Fibroblast of lung (primary cell): ENCODE measurements at places on chromosomes 6 and 20.

DNA sequence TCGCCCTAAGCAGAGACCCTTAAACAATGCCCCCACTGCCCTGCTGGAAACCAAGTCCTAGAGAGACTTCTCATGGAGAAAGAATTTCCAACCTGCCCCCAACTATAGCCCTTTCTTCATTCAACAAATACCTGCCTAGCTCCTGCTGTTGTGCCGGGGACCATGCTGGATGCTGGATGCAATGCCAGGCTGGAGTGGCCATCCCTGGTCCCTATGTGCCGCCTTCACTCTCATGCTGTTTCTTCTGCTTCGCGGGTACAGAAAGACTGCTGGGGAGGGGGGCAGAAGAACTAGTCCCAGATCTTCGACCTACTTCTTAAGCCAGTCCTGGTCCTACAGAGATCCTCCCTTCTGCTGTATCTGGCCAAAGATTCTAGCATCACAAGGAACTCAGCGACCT, 3.4 kb downstream of the MDGA1 start:
- DNase-seq, result no peak

- DNase-seq, result no peak
Measured at GRCh38 chr6:125806813-125807212, 16.1 kb downstream of the NCOA7 start.

DNA sequence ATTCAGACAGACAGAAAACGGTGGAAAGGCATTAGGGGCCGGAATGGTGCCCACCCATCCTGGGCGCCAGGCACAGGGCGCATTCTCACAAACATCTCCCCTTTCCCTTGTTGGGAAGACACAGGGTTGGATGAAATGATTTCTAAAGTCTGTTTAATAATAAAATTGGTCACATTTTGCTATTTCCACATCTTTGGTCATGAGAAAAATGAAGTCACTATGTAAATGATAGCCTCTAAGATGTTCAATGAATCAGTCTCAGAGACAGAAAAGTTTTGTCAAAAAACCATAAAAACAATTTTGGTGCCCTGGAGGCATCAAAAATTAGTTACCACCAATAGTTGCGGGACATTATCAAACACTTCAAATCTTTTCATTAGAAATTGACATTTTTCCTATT, 40.7 kb downstream of the PRR18 start:
- DNase-seq, result no peak

GRCh38 chr6:164048840-164049516, 634.5 kb downstream of the QKI start:
- peak; percentile 59 for DNase-seq

GRCh38 chr6:44463728-44464450, 76.4 kb downstream of the CDC5L start:
- DNase-seq, result no peak

- DNase-seq, result no peak
Measured at GRCh38 chr20:41426086-41426830, 59.6 kb upstream of the EMILIN3 start.

DNA sequence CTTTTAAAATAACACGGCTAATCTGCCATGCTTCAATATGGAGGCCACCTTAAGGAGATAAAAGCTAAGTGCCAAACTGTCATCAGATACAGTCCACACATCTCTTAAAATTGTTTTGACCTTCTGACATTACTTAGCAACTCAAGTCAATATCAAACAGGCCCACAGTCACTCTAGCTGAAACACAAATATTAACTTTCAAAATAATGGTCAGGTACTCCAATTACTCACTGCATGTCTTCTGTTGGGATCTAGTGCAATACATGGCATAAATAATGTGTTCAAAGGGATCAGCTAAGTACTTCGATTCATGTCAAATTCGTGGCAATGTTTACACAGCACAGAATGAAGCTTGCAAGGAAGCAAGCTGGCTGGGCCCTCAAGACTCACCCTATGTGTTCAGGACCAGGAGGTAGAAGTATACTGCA, 133.9 kb upstream of the BEND6 start:
- DNase-seq, result no peak

GRCh38 chr6:136655239-136656014, 105.2 kb upstream of the MAP7 start:
- no peak for DNase-seq

- no peak for DNase-seq
Measured at GRCh38 chr6:73108949-73109348, 116.3 kb downstream of the KHDC1L start.

DNA sequence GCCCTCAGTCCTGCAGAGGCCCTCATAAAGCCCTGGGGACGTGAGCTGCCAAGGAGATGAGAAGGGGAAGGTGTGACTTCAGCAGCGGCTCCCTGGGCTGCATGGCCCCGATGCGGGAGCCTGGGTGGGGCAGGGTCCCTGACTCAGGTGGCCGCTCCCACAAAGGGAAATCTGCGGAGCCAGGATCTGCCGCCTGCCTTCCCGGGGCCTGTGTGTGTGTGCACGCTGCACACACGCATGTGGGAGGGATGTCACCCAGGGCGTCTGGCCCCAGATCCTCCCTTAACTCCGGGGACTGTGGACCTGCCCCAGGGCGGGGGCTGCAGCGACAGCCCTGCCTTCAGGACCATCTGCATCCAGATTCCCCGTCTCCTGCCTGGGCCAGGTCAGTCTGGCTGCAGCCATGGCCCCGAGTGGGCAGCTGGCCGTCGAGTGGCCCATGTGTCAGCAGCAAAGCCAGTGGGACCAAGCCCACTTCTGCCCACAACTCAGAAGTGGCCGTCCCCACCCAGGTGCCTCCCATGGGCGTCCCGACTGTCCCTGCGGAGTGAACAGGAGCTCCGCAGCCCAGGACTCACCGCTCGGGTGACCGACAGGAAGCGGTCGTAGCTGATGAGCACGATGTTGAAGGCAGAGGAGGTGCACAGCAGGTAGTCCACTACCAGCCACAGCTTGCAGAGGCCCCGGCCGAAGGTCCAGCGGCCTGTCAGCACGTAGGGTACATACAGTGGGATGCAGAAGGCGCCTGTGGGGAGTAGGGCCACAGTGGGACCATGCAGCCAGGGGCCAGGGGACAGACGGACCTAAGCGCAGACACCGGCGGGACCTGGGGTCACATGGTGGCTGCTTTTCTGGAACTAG, 1.9 kb downstream of the HRH3 start:
- no peak for DNase-seq

DNA sequence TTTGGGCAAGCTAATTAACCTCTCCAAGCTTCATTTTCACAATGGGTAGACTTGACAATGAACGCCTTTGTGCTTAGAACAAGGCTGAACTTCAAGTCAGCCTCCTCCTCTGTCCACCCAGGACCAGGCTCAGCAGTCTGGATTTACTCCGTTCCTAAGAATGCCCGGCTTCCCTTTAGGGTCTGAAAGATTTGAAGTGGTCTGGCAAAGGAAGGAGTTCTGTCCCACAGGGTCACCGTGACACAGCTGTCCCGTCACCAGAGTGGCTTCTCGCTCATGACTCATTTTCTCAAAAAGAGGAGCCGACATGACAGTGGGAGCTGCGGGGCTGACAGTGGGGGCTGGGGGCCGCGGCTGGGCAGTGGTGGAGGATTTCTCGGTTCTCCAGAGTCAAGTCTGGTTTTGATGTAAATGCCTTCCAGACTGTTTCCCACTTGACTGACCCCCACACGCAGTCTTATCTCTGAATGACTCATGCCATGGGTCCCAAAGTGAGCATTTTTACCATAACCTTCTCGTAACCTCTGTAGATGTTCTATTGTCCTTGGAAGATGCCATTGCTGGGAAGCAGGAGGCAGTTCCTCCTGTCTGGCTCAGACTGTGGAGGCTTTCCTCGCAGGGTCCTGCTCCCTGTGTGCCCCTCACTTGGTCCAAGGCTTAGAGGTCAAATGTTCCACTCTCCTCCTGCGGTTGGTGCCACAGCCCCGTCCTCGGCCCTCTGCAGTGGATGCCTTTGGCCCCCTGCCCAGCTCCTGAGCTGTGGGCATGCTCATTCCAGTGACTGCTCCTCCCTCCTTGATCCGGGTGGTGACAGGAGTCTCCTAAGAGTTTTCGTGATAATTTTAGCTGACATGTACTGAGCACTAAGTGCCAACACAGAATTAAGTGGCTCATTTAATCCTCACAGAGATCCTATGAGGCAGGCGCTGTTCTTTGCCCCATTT, 253.1 kb downstream of the FNDC1 start:
- DNase-seq, result no peak

DNA sequence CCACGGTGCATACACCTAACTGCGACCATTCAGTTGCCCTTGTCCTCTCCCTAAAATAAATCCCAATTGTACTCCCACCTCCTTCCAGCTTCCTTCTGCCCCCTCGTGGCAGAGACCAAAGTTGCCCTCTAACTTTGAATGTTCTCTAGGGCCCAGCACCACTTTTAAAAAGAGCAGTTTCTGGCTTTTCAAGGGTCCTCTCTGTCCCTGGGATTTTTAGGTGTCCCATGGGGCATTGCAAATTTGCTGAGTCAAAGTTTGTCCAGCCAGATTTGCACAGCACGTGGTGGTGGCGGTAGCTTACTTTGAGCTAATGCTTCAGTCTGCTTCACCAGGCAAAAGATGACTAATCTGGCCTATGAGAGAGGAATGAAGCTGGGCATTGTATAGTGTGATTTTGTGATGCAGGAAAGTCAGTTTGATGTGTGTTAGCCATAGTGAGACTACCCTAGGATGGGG, 100.2 kb downstream of the PERP start:
- peak; percentile 31 for DNase-seq

DNA sequence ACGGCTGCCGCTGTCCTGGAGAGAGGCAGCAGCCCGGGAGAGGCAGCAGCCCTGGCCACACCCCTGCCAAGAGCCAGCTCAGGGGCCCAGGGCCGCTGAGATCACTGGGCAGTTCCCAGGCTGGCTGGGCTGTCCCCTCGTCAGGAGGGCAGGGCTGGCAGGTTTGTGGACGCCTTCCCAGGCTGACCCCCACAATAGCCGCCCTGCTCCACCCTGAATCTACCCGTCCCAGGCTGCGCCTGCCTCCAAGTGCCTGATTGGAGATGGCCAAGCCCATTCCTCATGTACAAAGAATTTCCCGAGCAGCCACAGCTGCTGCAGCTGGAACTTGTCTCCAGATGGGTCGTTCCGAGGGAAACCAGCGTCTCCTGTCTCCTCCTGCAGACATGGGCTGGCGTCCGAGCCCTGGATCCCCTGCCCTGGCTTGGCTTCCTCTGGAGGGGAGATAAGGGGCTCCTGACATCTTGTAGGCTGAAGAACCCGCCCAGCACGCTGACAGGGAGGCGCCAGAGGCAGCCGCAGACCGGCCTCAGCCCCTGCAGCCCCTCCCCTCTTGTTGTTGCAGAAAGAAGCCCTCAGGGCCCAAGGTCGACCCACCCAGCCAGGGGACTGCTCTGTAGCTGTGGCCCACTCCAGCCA, 9.4 kb upstream of the GATA5 start:
- DNase-seq, result peak; percentile 40
